ENCODE measurements at places on chromosomes 6 and 20.

DNA sequence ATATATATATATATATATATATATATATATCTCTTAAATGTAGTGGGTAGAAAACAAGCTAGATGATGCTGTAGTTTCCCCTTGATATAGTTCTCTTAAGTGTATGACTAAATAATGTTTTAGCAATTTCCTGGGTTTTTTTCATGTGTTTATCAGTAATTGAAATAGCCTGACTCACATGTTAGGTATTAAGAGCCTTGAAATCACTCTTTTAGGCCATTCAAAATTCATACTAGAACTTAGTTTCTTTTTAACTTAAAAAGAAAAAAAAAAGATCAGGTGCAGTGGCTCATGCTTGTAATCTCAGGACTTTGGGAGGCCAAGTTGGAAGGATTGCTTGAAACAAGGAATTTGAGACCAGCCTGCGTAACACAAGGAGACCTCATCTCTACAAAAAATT lies 44.1 kb downstream of the NKX2-4 start:
- no peak overlapping the region for H3K27ac ChIP-seq
- ATAC-seq = no peak
- H3K27me3 ChIP-seq = no peaks in the 10 kb centered on the region
- H3K4me1 ChIP-seq = no peaks in the 10 kb centered on the region
- peaks cover 81% of the 10 kb centered on the region for H3K36me3 ChIP-seq

- no peaks in the 10 kb centered on the region for H3K36me3 ChIP-seq
- no peak overlapping the region for H3K27ac ChIP-seq
- no peak overlapping the region for H3K4me3 ChIP-seq
- H3K4me1 ChIP-seq = no peaks in the 10 kb centered on the region
These were observed 42.4 kb downstream of the SLC2A10 start for GRCh38 chr20:46751856-46752255.

- no peaks in the 10 kb centered on the region for H3K36me3 ChIP-seq
- no peaks in the 10 kb centered on the region for H3K4me1 ChIP-seq
- no peak overlapping the region for H3K27ac ChIP-seq
- H3K27me3 ChIP-seq = no peaks in the 10 kb centered on the region
These were observed 100.2 kb upstream of the SLC35B3 start for GRCh38 chr6:8535519-8535918.

- peaks cover 9% of the 10 kb centered on the region for H3K4me1 ChIP-seq
- H3K27me3 ChIP-seq = no peaks in the 10 kb centered on the region
- H3K4me3 ChIP-seq = no peak overlapping the region
- H3K36me3 ChIP-seq = no peaks in the 10 kb centered on the region
- peak overlapping the region; percentile 32 for H3K27ac ChIP-seq
These were observed 491.9 kb upstream of the SOX4 start for GRCh38 chr6:21101694-21102093.

GRCh38 chr6:3355011-3355357 lies 96.2 kb downstream of the PSMG4 start:
- H3K4me3 ChIP-seq = peak overlapping the region; percentile 73
- H3K36me3 ChIP-seq = no peaks in the 10 kb centered on the region
- H3K27ac ChIP-seq = no peak overlapping the region
- ATAC-seq = no peak

DNA sequence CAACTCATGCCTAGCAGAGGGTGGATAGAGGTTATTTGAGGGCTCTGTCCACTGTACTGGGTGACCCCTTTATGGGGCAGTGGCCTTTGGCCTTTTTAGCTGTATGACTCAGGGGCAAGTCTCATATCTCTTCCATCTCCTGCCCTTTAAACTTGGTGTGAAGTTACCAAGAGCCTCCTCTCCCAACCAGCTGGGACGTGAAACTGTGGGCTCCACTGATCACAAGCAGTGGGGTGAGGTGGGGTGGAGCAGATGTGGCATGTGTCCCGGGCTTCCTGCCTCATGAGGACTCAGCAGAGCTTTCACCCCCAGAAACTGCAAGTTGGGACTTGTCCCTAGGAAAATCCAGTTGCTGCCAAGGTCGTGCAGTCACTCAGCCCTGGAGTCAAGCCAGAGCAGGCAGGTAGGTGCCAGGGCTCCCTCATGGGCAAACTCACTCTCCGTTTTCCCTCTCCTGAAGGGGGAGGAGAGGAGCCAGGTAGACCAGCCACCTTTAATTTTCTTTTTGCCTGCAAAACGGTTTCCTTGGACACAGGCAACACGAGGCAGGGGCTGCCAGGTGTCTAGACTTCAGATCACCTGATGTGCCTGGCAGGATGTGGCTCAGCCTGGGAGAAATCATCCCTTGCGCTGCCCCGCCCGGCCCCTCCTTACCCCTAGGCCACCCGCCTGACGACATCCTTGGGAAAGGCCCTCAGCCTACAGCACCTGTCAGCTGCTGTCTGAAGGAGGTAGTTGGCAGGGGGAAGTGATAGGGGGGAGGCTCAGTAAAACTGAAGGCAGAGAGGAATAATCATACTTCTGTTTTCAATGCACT lies 4.0 kb downstream of the CDKN1A start:
- peak overlapping the region; percentile 75 for H3K27ac ChIP-seq
- peaks cover 12% of the 10 kb centered on the region for H3K4me1 ChIP-seq
- H3K27me3 ChIP-seq = no peaks in the 10 kb centered on the region
- peak overlapping the region; percentile 94 for H3K4me3 ChIP-seq
- H3K36me3 ChIP-seq = peaks cover 94% of the 10 kb centered on the region

- no peaks in the 10 kb centered on the region for H3K36me3 ChIP-seq
- no peak for ATAC-seq
- H3K27ac ChIP-seq = no peak overlapping the region
- H3K27me3 ChIP-seq = peaks cover 3% of the 10 kb centered on the region
- H3K4me3 ChIP-seq = no peak overlapping the region
- H3K4me1 ChIP-seq = no peaks in the 10 kb centered on the region
These were observed 50.0 kb downstream of the SNRNP48 start for GRCh38 chr6:7640016-7640415.

DNA sequence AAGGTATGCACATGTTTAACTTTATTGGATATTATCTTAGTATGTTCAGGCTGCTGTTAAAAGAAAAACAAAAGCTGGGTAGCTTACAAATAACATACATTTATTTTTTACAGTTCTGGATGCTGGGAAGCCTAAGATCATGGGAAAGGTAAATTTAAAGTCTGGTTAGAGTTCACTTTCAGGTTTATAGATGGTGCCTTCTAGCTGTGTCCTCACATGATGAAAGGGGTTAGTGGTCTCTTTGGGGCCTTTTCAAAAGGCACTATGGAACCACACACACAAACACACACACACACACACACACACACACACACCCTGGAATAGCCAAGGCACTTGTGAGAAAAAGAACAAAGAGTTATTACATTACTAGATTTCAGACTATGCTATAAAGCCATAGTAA lies 805.8 kb upstream of the GJE1 start:
- peak overlapping the region; percentile 26 for H3K4me3 ChIP-seq
- ATAC-seq = no peak
- no peaks in the 10 kb centered on the region for H3K36me3 ChIP-seq
- H3K27ac ChIP-seq = peak overlapping the region; percentile 69

DNA sequence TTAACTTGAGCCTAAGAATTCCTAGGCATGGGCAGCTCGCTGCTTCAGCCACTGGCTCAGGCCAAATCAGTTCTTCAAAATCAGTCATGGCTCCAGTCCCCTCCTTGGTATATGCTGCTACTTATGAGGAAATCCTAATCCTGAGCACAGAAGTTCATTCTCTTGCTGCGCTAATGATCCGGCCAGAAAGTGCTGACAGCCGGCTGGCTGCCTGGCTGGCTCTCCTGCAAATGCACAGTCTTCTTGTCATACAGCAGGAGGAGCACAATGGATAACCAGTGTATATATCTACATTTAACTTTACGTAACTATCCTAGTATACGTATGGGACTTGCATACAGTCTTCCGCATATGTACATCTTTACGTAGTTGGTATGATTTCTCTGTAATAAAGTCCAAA lies 500.8 kb downstream of the PRKN start:
- no peak overlapping the region for H3K27ac ChIP-seq
- H3K36me3 ChIP-seq = no peaks in the 10 kb centered on the region
- no peak overlapping the region for H3K4me3 ChIP-seq
- H3K27me3 ChIP-seq = no peaks in the 10 kb centered on the region
- H3K4me1 ChIP-seq = no peaks in the 10 kb centered on the region

DNA sequence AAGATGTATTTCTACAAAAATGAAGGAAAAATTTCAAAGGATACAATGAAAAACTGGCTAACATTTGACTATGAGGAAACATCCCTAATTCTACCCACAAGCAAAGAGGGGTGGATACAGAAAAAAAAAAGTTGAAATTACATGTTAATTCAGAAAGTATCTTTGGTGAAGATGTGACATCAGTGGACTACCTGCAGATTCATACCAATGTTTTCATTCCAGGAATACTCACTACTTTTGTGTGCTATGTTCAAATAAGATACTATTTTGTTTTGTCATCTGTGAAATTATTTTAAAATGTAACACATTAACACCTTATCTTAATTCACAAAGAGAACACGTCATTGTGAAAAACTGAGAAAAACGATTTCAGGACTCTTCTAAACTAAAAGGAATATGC lies 159.3 kb upstream of the SHLD1 start:
- no peaks in the 10 kb centered on the region for H3K27me3 ChIP-seq
- H3K27ac ChIP-seq = peak overlapping the region; percentile 90
- peak overlapping the region; percentile 78 for H3K4me3 ChIP-seq
- H3K36me3 ChIP-seq = peaks cover 93% of the 10 kb centered on the region

DNA sequence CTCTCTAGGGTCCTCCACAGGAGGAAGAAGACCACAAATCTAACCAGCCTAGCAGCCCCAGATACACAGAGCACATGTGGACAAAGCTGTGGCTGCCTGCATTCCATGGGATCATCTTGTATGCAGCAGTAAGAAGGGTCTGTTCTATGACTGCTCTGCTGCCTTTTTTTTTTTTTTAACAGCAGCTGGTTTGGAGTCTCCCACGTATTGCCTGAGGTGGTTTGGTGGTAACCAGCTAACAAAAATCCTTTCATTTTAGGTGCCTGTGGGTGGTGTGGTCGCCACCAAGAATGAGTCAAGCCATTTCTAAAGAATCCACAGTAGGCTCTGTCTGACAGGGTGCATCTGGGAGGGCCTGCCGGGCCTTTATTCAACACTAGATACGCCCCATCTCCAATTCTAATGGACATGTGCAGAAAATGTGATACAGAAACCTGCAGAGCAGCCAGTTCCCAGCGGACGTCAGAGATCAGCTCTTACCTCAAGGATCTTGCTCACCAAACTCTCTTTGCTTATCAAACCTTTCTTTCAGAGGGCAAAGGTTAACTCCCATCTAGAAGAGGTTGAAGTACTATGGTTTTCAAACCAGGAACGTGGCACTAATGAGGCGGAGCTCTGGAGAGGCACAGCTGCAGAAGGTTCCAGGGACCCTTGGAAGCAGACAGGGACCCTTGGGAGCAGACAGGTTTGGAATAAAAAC lies 32.0 kb downstream of the GNAS-AS1 start:
- peak overlapping the region; percentile 20 for H3K27ac ChIP-seq
- ATAC-seq = peak; percentile 96
- H3K4me3 ChIP-seq = peak overlapping the region; percentile 13
- peaks cover 8% of the 10 kb centered on the region for H3K36me3 ChIP-seq

DNA sequence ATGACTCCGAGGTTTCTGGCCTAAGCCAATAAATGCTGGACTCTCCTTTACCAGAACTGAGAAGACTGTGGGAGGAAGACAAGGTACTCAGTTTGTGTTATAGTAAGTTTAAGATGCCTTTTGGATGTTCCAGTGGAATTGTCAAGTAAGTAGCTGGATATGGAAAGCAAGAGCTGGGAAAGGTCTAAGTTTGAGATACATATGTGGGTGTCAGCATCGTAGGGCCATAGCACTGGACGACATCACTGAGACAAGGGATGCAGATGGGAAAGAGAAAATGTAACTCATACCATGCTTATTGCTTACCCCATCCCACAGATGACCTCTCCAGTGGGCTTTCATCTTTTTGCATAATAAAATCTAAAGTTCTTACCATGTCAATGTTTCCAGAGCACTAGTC lies 45.5 kb upstream of the ZNF217 start:
- peak overlapping the region; percentile 23 for H3K27ac ChIP-seq
- no peaks in the 10 kb centered on the region for H3K27me3 ChIP-seq
- ATAC-seq = no peak

DNA sequence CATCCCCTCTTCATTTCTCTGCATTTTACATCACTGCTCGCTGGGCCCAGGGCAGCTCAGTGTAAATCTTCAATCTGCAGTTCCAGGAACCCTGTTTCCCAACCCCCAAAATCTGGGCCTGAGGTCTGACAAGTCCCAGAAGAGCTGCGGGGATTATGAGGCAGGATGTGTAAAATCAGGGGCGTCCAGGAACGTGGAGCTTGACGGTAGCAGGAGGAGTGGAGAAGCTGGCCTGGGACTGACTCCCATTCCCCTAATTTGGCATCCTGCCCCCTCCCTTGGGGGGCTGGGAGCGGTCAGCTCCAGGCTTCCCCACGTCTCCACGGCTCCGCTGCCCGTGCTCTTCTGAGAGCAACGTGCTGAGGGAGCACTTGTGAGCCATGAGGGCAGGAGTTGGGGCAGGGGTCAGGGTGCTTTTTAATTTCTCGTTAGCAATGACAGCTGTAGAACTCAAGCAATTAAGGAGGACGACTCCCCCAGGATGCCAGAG lies 23.4 kb upstream of the VEGFA start:
- H3K27ac ChIP-seq = no peak overlapping the region
- H3K36me3 ChIP-seq = no peaks in the 10 kb centered on the region
- ATAC-seq = no peak
- no peaks in the 10 kb centered on the region for H3K4me1 ChIP-seq

- peaks cover 15% of the 10 kb centered on the region for H3K27me3 ChIP-seq
- no peaks in the 10 kb centered on the region for H3K4me1 ChIP-seq
- H3K27ac ChIP-seq = no peak overlapping the region
- no peak overlapping the region for H3K4me3 ChIP-seq
These were observed 89.1 kb upstream of the THBS2 start for GRCh38 chr6:169342710-169343109.

DNA sequence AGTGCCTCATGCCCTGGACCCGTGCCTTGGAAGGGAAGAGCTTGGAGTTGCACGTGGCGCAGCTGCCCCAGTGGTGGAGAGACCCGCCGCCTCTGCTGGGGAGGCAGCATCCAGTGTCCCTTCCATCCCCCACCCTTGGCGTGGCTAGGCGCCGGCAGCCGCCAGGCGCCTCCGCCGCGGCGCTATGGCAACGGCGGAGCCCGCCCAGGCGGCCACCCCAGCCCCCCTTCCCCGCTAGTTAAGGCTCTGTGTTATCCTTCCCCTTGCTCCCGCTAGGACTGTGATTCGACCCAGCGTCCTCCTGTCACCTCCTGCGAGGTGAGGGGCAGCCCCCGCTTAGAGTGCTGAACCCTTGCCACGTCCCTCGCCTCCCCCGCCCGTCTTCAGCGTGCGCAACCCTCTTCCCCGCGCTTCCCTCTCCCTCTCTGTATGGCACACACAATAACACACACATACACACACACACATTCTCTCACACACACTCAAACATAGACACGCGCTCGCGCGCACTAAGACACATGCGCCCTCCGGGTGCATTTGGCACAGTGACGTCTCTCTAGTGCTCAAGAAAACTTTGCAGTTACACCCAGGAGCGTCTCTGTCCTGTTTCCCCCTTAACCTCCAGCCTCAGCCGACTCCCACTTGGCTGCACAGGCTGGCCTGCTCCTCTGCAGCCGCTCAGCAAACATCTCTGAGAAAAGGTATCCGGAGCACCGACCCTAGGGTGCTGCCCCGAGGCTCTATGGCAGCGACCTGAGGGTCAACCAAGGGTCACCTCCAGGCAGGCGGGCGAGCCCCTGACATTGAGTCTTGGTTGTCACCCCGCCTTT lies 8.5 kb downstream of the GRIK2 start:
- H3K36me3 ChIP-seq = peaks cover 5% of the 10 kb centered on the region
- H3K4me1 ChIP-seq = no peaks in the 10 kb centered on the region
- no peak for ATAC-seq

- H3K4me1 ChIP-seq = peaks cover 29% of the 10 kb centered on the region
- H3K27me3 ChIP-seq = no peaks in the 10 kb centered on the region
- peaks cover 52% of the 10 kb centered on the region for H3K36me3 ChIP-seq
- H3K27ac ChIP-seq = no peak overlapping the region
These were observed 217.3 kb downstream of the ATXN1 start for GRCh38 chr6:16544006-16544405.

Data from activated T-helper 17 cell treated with anti-CD3 and anti-CD28 coated beads, Interleukin-2, amount 50 U/mL, for 72 hours (primary cell).